ENCODE measurements at places on chromosomes 6 and 20.

DNA sequence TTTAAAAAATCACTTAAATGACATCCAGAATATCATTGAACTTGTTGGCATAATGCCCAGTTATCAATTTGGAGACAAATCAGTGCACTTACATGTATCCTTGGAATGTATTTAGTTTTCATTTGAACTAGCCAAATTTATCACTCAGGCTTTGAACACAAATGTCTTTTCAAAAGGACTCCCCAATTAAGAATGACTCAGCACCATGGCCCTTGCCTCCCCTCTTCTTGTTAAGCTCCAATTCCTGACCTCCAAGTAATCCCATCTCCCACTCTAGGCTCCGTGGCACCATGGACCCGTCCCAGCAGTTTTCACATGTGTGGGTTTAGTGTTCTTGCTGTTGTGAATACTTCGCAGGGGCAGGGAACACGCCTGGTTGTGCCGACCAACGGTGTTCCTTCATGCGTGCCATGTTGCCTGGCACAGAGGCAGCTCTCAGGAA, 2.7 kb downstream of the AKAP12 start:
- DNase-seq = no peak

DNA sequence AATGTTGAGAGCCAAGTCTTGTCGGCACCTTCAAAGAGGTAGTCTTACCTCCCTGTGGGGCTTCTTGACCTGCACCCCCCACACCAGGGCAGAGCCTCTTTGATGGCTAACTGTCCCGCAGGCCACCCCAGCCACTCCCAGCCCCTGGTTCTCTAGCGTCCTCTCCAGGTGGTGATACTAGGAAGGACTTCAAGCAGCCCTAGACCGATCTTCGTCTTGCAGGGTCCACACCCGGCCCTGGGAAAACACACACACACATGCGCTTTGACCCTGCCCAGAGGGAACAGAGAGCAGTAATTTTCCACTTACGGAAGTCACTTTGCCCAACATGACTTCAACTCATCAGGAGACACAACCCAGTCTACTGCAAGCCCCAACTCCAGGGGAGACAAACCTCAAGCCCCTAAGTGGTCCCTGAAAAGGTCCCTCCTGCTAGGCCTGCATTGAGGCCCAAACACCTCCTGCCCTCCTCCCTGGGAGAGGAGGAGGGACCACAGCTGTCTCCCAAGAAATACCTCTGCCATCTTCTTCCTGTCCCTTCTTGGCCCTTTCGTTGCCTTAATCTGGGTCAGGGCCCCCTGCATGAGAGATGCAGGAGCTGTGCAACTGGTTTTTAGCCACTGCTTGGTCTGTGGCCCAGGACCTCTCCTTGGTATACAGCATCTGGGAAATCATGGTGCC, 2.9 kb upstream of the BPIFB1 start:
- DNase-seq = no peak

- peak; percentile 82 for DNase-seq
These were observed 13.6 kb downstream of the TRAPPC3L start for GRCh38 chr6:116531675-116532570.

DNA sequence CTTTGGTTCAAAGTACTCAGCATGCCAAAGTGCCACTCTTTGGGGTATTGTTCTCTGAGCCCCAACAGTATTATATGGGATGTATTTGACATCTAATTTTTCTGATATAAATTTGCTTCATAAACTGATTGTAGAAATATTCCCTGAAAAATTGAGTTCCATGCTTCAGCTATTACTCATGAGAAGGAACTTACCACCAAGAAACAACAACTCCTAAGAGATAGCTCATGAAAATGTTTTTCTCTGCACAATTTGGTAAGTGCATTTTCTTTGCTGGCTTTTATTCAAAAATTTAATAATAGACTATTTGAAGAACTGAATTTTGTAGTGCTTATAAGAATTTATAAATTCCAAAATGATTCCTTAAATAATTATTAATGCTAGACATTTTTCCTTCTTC, 12.8 kb upstream of the TPD52L1 start:
- peak; percentile 64 for DNase-seq

DNA sequence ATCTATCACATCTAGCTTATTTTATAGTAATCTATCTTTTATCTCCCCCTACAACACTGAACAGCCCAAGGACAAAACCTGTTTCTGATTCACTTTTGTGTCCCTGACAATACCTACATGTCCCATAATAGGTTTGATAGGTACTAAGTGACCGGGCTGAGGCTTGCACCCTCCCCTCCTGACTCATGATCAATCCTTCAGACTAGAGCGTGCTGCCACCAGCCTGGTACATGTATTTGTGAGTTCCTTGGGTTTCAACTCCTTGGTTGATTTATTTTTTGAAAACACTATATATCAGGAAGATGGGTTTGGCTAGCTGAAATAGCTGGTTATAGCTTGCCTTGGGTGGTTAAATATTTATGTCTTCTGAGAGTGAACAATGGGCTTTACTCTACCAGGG, 41.6 kb upstream of the RAB23 start:
- no peak for DNase-seq

All from IMR-90 (cell line).